ENCODE measurements at places on chromosomes 4 and X.

- DNase-seq = no peak
Observed at GRCh38 chr4:87377816-87378215, 13.2 kb downstream of the HSD17B11 start.

- DNase-seq = no peak
Observed at GRCh38 chr4:184375027-184375426, 99.3 kb downstream of the IRF2 start.

DNA sequence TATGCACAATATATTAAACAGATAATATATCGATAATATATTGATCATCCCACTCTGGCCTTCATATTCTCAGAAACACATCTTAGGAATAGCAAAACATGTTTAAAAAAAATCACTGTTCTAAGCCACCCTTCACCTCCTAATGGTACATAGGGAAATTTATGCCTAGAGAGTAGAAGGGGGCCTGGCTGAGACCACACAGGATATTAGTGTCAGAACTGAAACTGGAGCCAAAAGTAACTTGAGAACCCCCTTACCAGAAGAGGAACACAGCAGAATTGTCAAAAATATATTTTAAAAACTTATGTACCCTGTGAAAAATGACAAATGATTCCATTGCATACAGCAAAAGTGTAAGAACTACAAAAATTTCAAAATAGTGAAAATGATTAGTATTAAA, 173.1 kb downstream of the VSIG4 start:
- no peak for DNase-seq

GRCh38 chrX:40746521-40746920, 11.2 kb upstream of the MED14 start:
- DNase-seq = no peak

DNA sequence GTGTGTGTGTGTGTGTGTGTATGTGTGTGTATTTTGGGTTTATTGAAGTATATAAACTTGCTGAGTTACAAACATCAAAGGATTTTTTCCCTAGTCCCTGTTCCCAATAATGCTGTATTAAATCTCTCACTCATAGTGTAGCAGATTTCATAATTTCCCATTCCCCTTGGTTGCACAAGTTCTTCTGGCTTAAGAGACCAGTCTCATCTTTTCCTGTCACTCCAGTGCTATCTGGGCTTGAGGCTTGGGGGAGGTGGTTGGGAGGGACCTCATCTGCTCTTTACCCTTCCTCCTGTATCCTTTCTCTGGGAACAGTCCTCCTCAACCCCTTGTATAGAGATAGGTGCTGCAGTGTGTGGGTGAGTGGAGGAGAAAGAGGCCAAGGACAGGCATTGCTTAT, 285.4 kb upstream of the BOD1L1 start:
- DNase-seq = no peak

DNA sequence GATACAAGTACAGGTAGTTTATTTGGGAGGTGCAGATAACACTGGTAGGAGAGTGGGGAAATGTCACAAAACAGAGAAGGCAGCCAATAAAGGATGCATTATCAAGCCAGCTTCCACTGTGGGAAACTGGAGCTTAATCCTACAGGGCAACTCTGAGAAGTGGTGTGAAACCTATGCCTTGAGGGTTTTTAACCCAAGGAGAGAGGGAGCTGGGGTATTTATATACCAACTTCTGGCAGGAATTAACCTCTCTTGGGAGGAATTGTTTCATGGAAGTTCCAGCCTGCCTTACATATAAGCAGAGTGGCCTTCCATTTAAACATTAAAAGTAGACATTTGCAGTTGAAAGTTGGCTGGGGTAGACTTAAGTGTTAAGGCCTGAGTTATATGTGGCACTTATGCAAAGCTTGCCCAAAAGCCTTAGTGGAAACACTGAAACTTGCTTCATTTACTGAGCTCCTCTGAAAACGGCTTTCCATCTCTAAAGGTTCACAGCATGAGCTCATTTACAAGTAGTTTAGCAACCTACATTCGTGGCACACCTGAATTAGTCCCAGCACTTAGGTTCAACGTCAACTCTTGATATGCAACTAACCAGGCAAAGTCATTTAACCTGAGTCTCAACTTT, 19.2 kb downstream of the MAGEB17 start:
- no peak for DNase-seq

GRCh38 chr4:110753466-110753865, 130.6 kb upstream of the PITX2 start:
- DNase-seq = no peak

GRCh38 chr4:36399762-36400353, 118.4 kb downstream of the DTHD1 start:
- DNase-seq = no peak

- no peak for DNase-seq
Observed at GRCh38 chrX:133723930-133724329, 261.5 kb downstream of the GPC3 start.

DNA sequence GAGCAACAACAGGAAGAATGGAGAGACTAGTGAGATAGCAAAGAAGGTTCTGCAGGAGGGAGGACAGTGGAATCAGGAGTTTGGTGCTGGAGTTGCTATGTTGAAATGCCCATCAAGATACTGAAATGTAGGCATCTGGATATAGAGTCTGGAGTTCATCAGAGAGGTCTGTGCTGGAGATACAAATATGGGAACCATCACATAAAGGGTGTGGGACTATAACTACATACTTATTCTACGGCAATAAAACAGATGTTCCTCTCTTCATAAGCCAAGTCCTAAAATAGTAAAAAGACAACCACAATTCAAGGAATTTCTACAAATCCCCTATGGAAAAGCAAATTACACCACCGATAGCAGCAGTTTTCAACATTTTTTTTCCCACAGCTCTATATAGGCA, 1.6 kb downstream of the MED14 start:
- DNase-seq = no peak

DNA sequence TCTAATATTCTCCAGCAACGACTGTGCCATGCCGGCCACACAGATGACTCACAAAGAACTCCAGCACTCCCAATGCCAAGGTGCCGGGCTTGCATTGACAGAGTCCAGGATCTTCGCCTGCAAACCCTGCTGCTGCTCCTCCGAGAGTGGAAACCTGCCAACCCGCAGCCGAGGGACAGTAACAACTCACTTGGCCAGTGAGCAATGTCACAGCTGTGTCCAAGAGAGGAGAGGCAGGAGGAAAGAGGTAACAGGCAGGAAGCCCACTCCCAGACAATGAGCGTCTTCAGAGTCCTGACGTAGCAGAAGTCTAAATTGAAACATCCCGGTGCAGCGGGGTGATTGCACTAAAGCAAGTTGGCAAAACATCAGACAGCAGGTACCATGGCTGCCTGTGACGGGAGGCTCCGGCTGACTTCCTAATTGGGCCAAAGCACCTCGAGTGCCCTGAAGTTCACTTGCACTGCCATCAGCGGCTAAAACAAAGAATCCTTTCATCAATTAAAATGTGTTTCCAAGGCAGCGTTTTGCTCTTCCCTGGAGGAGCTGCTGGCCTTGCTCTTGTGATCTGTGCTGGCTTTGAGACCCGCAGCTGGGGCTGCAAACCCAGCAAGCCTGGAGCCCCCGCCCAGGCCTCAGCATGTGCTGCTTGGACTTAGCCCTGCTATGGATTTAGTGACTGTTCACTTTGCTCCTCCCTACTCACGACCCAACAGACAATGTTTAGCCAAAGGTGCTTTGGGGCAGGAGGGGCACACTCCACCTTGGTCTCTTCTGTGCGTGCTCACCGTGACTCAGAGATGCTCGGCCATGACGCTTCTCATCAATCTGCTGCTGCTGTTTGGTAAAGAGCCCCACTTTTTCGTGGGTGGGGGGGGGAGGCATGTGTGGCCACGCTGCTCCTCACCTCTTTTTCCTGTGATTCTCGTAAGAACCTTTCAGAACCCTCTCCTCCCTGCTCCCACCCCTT, 36.5 kb downstream of the DCTD start:
- DNase-seq = no peak

GRCh38 chr4:183989461-183989860, 84.4 kb downstream of the STOX2 start:
- no peak for DNase-seq

- DNase-seq = no peak
Observed at GRCh38 chr4:81130569-81130968, 84.5 kb downstream of the PRKG2 start.

DNA sequence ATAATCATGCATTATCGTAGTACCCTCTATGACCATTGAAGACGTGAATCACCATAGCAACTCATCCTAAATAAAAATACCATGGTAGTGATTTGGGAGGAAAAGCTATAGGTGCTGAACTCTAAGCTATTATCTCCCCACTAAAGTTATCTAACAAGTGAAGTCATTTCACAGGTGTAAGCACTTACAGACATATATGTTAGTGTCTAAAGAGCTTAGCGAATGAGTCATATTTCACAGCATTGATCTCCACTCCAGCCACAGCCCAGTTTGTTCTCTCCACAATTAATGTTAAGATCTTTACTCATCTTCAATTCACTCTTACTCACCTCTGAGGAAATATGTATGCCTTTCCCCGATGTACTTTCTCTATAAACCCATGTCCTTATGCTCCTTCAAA, 57.0 kb downstream of the DCAF8L1 start:
- DNase-seq = no peak

DNA sequence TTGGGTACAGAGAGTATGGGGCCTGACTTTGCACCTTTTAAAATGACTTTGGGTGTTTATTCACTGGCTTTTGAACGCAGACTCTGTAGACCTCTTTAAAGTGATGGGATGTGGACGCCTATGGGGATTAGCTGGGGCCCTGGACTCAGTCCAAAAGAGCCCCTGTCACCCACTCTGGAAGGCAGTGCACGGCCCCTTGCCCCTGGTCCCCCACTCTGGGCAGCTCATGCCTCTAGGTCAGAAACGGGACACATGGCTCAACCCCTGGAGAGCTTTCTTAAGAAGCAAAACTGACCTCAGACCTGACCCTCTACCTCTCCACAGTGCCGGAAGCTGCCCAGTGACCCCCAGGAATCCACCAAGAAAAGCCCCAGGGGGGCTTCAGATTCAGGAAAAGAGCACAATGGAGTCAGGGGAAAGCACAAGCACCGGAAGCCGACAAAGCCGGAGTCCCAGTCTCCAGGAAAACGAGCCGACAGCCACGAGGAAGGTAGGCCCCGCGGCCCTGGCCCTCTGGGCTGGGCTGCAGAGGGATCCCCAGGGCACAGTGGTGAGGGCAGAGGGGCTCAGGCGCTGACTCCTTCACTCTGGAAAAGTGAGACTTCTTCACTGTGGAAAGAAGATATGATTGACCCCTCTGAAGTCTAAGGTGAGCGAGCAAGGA, 38.4 kb downstream of the BCORL1 start:
- no peak for DNase-seq

DNA sequence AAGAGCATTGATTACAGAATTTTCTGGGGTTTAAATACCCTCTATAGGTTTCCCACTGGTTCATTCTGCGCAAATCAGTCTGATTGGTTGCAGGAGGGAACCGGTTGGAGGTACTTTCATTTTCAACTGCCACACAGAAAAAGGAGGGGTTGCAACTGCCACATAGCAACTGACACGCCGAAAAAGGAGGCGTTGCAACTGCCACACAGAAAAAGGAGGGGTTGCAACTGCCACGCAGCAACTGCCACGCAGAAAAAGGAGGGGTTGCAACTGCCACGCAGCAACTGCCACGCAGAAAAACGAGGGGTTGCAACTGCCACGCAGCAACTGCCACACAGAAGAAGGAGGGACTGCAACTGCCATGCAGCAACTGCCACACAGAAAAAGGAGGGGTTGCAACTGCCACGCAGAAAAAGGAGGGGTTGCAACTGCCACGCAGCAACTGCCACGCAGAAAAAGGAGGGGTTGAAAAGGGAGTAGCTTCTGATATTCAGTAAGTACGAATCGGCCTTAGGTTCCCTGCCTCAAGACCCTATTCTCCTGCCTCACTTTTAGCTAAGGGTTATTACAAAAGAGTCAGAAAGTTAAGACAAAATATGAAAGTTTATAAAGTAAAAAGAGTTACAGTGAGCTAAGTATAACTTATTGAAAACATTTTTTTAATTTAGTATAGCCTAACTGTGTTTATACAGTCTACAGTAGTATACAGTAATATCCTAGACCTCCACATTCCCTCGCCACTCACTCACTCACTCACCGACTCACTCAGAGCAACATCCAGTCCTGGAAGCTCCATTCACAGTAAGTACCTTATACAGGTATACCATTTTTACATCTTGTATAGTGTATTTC, 431.8 kb downstream of the KCTD8 start:
- no peak for DNase-seq

GRCh38 chr4:6116696-6117285, 83.6 kb downstream of the JAKMIP1 start:
- DNase-seq = no peak

- no peak for DNase-seq
Observed at GRCh38 chrX:21946925-21947641, 6.6 kb downstream of the SMS start.

DNA sequence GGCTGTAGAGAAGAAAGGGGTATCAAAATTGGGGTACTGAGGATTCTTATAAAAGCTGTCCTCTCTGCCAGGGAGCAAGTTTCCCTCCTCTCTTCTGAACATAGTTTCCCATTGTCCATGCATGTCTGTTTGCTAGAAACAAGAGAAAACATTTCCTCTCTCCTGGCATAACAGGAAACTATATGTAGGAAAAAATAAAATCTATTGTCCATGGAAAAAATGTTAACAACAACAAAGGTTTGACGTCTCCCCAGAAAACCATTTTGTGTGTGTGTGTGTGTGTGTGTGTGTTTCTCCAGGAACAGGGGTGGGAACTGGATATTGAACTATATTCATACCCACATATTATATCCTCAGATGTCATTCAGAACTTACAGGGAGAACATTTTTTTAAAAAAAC, 107.2 kb downstream of the GASK1B start:
- no peak for DNase-seq

DNA sequence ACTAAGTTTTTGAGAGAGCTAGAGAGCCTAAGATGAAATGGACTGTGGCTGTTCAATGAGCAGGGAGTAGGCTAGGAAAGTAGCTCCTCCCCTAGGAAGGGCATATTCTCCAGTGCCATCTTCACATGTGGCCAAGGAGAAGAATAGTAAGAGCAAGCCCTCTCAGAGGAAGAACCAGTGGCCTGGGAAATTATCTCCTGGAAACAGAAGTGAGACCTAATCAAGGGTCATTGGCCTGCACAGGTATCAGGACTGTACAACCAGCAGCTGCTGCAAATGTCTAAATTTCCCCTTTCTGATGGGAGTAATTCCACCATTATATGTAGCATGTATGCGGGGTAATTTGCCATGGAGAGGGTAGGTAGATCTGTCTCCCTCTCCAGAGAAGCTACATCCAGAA, 334.8 kb upstream of the RASGEF1B start:
- DNase-seq = no peak

GRCh38 chr4:186939226-186939625, 215.6 kb upstream of the FAT1 start:
- DNase-seq = no peak

DNA sequence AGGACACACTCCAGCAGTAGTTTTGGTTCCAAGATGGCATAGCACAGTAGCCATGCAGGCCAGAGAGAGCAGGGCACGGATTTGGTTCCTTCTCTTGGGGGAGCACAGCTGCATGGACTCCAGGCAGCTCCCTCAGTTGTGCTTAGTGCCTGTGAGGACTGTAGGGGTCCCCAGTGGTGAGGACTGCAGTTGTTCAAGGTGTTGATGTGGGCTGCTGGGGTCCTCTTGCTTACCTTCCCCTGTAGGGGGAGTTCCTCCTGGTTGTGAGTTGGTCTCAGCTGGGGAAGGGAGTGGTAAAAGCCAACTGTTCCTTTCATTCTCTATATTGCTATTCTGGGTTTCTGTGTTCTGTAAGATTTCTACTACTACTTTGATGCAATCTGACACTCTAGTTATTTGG, 606.5 kb downstream of the MAGEB5 start:
- no peak for DNase-seq
